Right renal pelvis (tissue), 4 donors: ENCODE measurements at places on chromosomes 6 and 20. TPM values are rescaled to one million over a fixed set of nuclear protein-coding genes. Genes with fewer than 3 reads are reported as not detected.

The PRR18 gene
- 0.43 TPM for polyA plus RNA-seq

The MYLK4 gene
- polyA plus RNA-seq: 0.87 TPM

- no peak for DNase-seq
Observed at GRCh38 chr6:39834866-39835265, 42.7 kb downstream of the DAAM2 start.

The SMIM8 gene
- polyA plus RNA-seq: 21.9 TPM

The IMPG1 gene
- polyA plus RNA-seq: 2.0 TPM

The ZBP1 gene
- not detected for polyA plus RNA-seq

- DNase-seq: no peak
Observed at GRCh38 chr6:143598466-143599080, 79.2 kb upstream of the PHACTR2 start.

The GFOD1 gene
- polyA plus RNA-seq: 1.9 TPM

DNA sequence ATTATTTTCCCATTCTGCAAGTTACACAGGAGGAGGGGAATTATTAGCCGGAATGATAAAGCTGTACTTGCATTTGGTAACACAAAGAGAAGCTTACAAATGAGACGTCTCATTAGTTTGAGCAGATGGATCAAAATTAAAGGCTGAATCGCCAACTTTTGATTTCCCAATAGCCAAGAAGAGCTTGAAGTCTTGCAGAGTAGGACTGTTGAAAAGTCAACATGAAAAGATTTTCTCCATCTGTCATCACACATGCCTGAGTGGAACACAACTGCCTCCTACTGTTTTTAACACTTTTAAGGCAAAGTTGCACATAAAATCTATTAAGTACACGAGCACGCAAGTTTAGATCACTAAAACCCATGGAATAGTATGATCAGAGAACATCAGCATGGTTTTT, 176.2 kb downstream of the ASCC3 start:
- DNase-seq: no peak
